ENCODE measurements at places on chromosomes 13 and 19.

DNA sequence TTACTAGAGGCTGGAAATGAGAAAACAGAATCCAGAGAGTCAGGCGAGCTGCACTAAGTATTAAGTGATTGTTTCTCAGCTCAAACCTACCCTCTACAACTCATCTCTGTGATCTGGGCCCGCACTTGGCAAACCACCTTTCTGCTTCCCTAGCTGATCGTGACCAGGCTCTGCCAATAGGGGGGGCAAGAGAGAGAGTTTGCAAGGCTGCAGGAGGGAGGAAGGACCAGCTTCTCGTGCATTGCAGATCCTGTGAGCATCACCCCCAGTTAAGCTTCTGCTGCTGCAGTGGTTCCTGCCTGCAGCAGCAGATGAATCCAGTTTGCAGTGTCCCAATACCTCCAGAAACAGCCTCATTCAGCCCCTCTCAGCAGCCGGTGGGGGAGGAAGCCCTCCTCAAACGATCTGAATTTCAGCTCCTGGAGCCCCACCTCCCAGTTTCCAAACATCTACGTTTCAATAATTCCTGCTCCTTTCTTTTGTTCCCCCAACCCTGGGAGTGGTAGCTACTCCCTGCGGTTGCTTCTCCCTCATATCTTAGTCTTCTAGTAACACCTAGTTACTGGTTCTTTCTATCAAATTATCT lies 20.0 kb downstream of the XRCC1 start:
- no peak for DNase-seq

GRCh38 chr19:4969772-4970531 lies 1.0 kb downstream of the KDM4B start:
- DNase-seq = no peak

DNA sequence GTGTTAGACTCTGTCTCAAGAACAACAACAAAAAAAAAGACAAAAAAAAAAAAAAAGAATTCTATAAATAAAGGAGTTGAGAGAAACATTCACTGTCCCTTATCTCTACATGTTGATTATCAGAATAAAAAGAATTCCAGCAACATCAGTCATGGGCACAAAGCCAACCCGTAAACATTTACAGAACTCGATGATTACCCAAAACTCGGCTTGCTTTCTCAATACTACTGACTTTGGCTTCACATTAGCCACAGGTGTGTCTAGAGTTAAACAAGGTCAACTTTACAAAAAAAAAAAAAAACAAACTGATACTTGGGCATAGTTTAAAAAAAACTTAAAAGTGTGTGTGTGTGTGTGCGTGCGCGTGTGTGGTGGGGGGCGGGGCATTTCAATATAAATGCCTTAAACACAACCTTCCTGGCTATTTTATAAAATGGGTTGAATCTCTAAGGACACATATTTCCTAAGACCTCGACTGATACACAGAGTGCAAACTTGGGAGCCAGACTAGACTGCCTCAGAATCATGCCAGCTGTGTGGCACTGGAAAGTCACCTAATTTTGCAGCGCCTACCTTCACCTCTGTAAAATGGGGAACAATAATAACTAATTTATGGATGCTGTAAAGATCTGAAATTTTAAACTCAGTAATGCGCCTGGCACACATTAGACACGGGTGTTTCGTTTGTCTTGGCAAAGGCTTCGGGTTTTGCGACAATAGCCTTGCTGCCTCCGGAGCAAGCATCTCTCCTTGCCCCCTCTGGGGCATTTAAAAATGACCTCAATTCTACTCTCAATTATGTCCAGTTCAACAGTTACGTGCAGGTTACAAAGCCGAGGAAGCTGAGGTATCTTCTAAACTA lies 922 bp downstream of the EBPL start:
- DNase-seq = no peak

DNA sequence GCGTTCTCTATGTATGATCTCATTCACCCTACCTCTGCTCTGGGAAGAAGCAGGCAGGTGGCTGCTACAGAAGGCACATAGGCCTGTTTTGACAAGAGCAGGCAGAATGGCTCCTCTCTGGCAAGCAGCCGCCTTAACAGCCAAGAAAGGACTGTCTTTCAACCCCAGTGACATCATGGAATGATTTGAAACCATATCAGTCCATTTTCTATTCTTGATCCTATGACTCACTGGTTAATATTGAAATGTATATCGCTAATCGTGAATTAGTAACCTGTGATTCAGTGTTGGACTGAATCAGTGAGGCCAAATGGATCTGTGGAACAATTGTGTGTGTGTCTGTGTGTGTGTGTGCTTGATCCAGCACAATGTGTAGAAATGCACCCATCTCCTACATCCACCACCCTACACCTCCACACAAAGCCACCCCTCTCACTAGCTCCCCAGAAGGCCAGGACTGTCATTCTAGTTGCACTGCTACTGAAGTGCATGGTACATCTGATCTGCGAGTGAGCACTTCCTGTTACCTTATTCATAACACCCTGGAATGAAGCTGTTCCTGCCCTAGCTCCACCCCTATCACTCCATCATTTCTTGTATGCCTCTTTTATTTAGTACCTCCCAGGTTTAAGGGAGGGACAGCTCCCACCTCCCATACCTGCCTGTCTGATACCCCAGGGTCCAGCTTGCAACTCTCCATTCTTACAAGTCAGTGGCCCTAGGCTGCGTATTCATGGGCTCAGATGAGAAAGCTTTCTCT lies 460.0 kb downstream of the FOXO1 start:
- no peak for DNase-seq

GRCh38 chr13:35473802-35474201 lies 2.7 kb downstream of the MAB21L1 start:
- DNase-seq = no peak

- DNase-seq = no peak
Measured at GRCh38 chr19:41353466-41354342, at the start of gene TGFB1. TSS of gene TGFB1 (minus strand) at chr19:41353922. CDS start at chr19:41353044, 878 bp downstream.

GRCh38 chr13:30138511-30138910 lies 168.8 kb downstream of the KATNAL1 start:
- DNase-seq = no peak

GRCh38 chr13:43118521-43118920 lies 95.1 kb downstream of the DNAJC15 start:
- DNase-seq = no peak

- DNase-seq = no peak
Measured at GRCh38 chr13:113671066-113672001, 4.3 kb downstream of the GRK1 start.

- no peak for DNase-seq
Measured at GRCh38 chr19:2517881-2518601, 42.1 kb downstream of the GADD45B start.

GRCh38 chr19:31825134-31826094 lies 476.2 kb upstream of the TSHZ3 start:
- DNase-seq = no peak

DNA sequence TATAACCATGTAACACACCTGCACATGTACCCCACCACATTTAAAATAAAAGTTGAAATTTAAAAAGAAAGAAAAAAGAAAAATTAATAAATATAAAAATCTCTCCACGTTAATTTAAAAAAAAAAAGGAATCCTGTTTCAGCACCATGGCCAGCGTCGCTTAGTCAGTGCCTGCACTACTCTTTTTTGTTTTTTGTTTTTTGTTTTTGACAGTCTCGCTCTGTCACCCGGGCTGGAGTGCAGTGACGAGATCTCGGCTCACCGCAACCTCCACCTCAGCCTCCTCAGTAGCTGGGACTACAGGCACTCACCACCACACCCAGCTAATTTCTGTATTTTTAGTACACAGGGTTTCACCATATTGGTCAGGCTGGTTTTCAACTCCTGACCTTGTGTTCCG lies 835.9 kb downstream of the UQCRFS1 start:
- no peak for DNase-seq

GRCh38 chr13:106498571-106498970 lies 36.9 kb downstream of the EFNB2 start:
- DNase-seq = no peak

- no peak for DNase-seq
Measured at GRCh38 chr19:14580623-14581237, 2.2 kb upstream of the CLEC17A start.

- no peak for DNase-seq
Measured at GRCh38 chr13:98099627-98100026, 43.3 kb upstream of the FARP1 start.

DNA sequence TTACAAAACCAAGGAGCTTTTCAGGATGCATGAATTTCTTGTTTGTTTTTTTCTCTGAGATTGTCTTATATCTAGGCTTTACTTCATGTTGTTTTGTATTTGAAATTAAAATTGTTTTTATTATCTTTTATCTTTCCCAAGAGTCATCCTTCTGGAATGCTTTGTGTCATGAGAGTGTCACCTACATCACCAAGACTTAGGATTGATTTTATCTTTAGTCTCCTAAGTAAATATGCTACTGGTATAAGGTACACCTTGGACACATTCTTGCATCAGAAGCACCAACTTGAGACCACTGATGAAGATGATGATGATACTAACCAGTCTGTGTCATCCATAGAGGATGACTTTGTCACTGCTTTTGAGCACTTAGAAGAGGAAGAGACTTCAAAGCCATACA lies 26.4 kb downstream of the AKAP11 start:
- no peak for DNase-seq

GRCh38 chr19:41649827-41650226 lies 23.0 kb upstream of the CEACAM4 start:
- DNase-seq = no peak

DNA sequence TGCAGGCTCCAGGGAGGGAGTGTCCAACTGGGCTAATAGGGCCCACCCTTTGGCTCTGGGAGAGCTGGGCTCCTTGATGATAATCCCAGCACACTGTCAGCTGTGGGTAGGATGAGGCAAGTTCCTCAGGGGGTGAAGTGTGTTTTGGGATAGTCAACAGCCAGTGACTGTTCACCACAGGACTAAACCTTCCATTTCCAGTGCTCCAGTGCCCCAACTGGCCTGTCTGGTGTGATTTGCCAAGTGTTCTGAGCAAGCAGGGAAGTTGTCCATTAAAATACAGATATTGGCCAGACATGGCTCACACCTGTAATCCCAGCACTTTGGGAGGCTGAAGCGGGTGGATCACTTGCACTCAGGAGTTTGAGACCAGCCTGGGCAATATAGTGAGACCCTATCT lies 150.9 kb downstream of the TM9SF2 start:
- DNase-seq = no peak

- no peak for DNase-seq
Measured at GRCh38 chr19:57088133-57088532, 31.7 kb upstream of the USP29 start.

DNA sequence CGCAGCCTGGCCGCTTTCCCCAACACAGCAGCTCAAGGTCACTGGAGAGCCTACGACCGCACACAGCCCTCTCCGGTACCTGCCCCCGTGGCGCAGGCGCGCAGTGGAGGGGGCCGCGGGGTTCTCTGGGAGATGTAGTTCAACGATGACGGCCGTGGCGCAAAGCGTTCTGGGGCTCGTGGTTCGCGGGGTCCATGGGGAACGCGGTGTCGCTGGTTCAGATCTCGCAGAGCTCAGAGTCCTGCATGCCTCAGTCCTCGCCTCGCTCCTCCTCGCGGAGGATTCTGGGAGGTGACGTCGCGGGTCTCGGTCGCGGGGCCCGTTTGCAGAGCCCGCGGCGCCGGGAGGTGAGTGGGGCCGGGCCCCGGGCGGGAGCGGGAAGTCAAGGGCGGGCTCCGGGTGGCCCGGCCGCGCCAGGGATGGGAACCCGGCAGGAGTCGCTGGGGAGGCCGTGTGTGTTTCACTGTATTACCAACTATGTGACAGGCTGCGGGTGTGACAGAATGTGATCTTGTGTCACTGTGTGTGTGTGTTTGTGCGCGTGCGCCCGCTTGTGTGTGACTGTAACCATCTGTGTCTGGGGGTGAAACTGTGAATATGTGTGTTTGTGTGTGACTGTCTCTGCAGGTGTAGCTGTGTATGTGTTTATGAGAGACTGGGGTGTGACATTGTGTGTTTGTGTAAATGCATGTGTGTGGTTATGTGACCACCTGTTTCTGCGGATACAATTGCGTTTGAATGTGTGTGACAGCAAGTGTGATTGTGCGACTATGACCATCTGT lies at the start of gene ZNF527:
Gene ZNF527, plus strand, starts transcription at position 220 of the 782 bp plus-strand sequence. CDS start 3,100 bp downstream, outside the sequence.
- peak; percentile 94 for DNase-seq

DNA sequence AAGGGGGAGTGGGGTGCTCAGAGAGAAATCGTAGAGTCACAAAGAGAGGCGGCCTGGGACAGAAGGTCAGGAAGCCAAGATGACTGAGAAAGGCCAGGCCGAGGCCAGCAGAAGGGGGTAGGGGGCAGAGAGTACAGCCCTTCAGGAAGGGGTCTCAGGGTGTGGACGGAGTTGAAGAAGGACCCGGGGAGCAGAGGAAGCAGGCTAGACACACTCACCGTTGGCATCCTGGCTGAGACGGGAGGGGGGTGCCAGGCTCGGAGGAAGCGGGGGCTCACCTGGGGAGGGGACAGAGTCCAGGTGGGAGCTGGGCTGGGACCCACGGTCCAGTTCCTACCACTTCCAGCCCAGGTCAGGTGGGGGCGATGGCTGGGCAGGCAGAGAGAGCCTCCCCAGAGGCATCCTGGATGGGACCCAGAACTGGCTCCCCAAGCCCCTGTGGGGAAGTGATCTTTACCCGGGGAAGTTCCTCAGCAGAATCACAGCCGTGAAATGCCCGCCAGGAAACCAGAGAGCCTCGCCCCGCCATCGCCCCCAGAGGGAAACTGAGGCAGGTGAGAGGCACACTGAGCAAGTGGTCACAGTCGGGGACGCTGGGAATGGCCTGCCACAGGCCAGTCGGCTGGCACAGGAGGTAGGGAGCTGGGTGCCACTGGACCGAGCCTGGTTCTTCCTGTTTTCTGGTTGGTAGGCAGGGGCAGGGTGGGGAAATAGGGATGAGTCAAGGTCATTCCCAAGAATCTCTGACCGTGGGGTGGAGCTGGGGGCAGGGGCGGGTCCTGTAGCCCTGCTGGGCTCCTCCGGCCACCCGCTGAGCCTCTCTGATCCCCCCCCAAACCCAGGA lies 1.4 kb downstream of the MATK start:
- no peak for DNase-seq

GRCh38 chr19:39084732-39085080 lies 538 bp downstream of the ACP7 start:
- no peak for DNase-seq

- DNase-seq = no peak
Measured at GRCh38 chr13:72960114-72960513, 98.7 kb upstream of the KLF5 start.

- no peak for DNase-seq
Measured at GRCh38 chr13:38180126-38180525, 169.5 kb upstream of the UFM1 start.

All from NCI-H187 treated with DMSO at 0.1 percent for 48 hours (cell line).